ENCODE measurements at places on chromosomes 4 and X.
A peak's percentile ranks its signal among the peaks of the same experiment; 100 is the strongest.

DNA sequence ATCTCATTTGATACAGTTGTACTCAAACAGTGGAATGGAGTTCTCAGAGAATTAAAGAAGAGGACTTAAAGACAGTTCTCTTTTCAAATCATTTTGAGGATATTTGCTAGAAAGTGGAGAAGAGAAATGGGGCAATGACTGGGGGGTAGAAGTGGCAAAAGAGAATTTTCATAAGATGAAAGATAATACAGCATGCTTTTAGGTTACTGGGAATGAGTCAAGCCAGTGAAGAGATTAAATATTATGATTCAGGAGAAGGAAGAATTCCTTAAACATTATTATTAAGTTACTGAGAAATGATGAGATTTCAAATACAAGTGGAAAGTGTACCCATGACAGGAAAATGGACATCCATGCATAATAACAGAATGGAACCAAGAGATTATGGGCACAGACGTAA lies 219.0 kb upstream of the DKK2 start:
- no peak for DNase-seq

DNA sequence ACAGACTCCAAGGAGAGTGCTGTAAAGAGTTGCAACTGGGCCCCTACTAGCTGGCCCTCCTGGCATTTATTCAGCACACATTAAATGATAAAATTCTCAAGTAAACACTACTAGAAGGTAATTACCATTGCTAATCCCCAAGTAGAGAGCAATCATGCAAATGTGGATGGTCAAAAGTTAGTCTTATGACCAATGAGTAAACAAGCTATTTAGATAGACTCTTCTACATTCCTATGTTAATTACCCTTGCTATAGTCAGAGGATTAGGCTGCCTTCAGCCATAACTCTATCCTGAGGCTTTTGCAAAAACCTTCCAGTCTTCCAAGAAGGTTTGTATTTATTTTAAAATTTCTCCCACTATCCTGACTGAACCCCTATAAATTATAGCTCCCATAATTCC lies 28.3 kb upstream of the HPGD start:
- DNase-seq: no peak

- DNase-seq: no peak
These were observed 1.2 kb upstream of the N4BP2 start for GRCh38 chr4:40055511-40055862.

DNA sequence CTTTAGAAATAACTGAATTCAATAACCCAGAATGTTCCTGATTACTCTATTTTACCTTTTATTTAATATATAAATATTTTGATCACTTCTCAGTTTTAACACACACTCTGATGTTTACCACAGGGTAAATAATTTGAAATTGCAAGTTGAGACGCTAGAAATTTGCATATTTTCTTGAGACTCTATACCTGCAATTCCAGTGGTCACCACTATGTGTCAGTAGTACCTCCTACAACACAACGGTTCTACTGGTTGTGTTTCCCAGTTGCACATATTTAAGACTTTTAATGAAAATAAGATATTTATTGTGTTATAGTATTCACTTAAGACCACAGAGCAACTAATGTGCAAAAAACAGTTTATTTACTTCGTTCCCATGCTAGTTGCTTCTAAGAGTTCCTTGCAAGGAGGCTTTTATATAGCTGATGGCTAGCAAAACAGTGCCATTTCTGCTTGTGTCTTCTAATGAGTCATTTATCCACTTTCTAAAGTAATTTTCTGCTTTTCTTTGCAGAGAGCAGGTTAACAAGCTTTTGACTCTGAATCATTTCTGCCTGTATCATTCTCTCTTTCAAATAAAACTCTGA lies 98.9 kb upstream of the PDLIM3 start:
- no peak for DNase-seq

DNA sequence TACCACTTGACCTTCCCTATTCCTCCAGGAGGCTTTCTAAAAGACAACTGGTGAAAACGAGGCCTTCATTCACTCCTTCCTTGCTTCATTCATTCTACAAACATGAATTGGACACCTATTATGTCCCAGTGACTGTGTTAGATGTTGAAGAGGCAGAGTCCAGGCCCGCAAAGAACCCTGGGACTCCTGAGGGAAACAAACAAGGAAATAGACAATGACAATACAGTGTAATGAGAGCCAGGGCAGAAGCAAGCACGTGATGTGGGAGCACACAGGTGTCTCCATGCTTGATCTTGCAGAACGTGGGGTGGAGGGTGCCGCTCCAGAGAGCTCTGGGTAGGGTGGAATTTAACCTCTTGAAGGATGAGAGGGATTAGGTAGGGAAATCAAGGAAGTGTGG lies 137.6 kb upstream of the KLF3 start:
- DNase-seq: no peak

DNA sequence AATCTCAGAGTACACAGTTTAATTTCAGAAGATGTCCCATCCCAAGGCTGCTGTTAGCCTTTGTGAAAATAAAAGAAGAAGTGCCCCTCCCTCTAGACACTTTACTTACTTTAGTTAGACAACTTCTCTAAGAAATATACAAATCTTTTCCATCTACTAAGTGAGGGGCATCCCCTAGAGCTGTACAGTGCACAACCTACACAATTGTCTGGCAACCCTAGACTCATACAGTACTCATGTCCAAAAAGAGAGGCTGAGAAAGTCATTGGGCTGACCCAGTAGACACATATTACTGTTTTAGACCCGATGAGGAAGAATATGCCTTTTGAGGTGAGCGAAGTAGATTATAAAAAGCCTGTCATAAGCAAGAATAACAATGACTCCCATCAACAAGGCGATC lies 297.6 kb downstream of the IDS start:
- DNase-seq: no peak

- no peak for DNase-seq
These were observed 21.0 kb upstream of the TMSB15B start for GRCh38 chrX:103941201-103941975.

DNA sequence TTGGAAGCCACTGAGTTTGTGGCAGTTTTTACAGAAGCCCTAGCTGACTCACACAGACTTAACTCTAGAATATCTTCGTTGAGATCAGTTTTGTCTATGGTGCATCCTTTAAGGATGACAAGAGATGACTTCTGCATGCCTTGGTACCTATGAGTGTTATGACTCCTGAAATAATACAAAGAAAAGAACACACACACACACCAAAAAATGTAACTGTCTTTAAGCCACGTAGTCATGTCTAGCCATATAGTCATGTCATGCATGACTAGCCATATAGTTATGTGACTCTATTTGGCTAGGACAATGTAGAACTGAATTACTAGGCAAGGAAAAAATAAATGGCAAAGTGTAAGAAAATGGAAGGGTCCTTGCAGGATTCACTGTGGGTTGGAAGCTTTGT lies 447.8 kb downstream of the NLGN4X start:
- no peak for DNase-seq

DNA sequence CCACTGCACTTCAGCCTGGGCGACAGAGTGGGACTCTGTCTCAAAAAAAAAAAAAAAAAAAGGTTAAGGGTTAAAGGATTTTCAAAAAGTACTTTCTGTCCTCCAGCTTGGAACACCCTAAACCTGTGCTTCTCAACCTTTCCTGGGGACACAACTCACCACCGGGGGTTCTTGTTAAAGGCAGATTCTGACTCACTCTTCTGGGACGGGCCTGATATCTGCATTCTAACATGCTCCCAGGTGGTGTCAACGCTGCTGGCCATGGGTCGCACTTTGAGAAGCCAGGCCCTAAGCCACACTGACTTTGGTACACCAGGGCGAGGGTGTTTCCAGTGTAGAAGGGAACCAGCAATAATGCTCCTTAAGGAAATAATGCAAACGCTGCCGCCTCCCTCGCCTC lies 46.1 kb downstream of the AFAP1 start:
- no peak for DNase-seq

- DNase-seq: no peak
These were observed 33.4 kb downstream of the EGF start for GRCh38 chr4:109946120-109946519.

GRCh38 chrX:57282568-57282967 lies 3.9 kb upstream of the FAAH2 start:
- no peak for DNase-seq

GRCh38 chr4:173187732-173188131 lies 19.1 kb downstream of the GALNT7 start:
- no peak for DNase-seq

DNA sequence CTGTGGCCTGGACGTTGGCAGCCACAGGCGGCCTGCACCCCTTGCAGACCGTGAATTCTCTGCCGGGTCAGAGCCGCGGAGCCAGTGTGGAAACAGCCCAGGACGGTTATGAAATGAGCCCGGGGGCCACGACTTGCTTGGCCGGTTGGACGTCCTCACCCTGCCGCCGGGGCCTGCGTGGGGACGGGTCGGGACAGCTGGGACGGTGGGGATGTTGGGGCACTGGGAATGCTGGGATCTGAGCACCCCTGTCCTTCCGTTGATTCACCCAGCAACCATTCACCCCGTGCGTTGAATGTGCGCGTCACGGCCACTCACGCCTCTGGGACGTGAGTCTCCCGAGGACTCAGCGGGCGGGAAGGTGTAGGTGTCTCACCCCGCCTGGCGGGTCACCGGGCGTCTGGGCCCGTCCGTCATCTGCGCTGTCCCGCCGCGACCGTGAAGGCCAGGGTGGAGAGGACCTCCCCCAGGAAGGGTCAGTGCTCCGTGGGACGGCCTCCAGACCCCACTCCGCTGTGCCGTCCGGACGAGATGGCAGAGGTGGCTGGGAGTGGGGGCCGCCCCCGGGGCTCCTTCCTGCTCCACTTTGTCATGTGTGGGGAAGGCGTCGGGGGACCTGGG lies 4.5 kb upstream of the PLCXD1 start:
- no peak for DNase-seq

DNA sequence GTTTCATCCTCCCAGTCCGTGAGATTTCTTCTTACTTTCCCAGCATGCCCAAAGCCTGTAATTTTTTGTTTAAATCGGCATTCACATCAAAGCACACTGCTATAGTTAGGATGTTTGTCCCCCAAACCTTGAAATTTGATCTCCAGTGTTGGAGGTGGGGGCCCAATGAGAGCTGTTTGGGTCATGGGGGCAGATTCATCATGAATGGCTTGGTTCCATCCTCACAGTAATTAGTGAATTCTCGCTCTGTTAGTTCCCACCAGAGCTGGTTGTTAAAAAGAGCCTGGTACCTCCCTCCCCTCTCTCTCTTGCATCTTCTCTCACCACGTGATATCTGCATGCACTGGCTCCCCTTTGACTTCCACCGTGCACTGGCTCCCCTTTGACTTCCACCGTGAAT lies 40.5 kb upstream of the PGRMC2 start:
- DNase-seq: peak; percentile 9

DNA sequence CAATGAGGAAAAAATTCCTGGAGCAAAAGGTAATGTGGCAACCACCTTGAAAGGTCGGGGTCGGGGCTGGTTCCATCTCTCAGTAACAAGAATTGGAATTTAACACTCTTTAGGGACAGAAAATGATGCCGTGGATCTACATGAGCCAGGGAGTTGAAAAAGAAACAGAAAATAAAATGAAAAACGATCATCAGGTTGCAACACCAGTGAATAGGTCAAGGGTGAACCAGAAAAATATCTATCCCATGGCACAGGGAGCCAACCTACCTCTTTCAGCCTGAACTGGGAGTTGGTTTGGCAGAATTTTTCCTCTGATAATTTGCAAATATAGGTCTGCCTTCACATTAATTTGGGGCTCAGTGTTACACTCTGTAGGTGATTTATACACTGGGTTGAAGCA lies 93.7 kb downstream of the C4orf33 start:
- no peak for DNase-seq

DNA sequence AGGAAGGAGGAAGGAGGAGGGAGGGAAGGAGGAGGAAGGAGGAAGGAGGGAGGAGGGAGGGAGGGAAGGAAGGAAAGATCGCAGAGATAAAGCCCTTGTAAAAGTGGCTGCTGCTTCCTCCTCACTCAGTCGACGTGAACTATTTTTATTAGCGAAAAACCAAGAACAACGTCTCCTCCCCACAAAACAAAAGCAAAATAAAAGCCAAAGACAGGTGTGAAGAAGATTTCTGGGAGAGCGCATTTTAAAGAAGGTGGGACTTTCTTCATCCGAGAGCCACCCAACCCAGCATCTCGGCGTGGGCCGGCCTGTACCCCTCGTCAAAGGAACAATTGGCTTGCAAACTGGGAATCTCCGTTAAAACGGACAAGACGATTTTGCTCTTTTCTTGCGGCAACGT lies 40.7 kb upstream of the ASMTL start:
- DNase-seq: no peak

- DNase-seq: no peak
These were observed 66.8 kb downstream of the AFF2 start for GRCh38 chrX:148567229-148567628.

DNA sequence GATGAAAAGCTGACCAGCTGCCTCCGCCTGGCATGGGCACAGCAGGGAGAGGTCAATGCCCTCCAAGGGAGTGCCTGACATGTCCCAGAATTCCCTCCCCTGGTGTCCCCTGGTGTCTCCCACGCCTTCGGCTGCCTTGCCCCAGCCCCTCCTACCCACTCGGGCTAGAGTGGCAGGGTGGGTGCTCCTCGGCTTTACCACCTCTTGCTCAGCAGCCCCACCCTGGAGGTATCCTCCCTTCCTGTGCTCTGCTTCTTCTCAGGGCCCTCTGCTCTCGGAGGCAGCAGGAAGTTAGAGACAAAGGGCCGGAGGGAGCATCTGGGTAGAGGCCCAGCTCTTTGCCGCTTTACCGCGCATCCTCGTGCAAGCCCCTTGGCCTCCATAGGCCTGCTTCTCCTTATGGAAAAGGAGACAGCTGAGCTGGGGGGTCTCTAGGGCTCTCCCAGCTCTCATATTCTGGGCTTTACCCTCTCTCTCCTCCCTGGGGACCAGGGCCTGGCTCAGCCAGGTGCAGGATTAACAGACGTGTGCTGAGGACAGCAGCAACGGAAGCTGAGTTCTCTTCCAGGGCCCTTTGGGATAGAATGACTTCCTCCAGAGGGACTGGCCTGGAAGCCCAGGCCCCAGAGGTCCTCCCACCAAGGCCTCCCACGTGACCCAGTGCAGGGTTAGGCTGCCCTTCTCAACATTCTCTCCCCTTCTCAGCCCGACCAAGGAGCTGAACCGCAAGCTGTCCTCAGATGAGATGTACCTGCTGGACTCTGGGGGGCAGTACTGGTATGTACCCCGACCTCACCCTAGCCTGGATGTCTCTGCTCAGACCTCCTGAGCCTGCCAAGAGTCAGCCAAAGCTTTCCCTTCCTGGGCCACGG lies 17.2 kb downstream of the XPNPEP2 start:
- no peak for DNase-seq

DNA sequence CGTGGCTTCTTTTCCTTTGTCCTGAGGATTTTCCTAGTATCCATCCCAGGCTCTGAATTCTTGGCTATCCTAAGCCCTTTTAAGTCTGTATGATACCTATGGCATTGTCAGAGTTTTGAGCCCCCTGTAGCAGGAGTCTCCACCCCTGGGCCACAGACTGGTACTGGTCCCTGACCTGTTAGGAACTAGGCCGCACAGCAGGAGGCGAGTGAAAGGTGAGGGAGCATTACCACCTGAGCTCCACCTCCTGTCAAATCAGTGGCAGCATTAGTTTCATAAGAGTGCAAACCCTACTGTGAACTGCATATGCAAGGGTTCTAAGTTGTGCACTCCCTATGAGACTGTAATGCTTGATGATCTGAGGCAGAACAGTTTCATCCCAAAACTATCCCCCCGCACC lies 216.1 kb downstream of the RAPGEF2 start:
- no peak for DNase-seq

GRCh38 chr4:173038192-173038896 lies 130.3 kb upstream of the GALNT7 start:
- peak; percentile 63 for DNase-seq

All from retina (tissue), 1 donor.